GM13976 (cell line): ENCODE measurements at places on chromosomes 3 and 15.

GRCh38 chr3:5675319-5675718, 487.8 kb downstream of the EDEM1 start:
- DNase-seq: no peak

DNA sequence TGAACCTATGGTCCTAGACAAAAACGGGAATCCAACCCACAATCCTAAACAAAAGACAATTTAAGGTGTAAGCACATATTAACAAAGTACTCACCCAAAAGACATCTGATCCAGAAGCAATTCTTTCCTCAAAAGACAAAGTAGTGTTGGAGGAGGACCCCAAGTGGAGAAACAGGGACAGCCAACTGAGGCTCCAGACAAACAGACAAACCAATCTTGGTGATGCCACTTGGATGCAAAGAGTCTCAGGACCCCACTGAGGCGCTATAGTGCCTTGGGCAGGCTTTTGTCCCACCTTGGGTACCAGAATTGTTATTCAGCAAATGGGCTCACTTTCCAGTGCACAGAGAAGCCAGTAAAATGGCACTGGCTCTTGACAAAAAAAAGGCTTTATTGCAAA, 613.8 kb downstream of the DIPK2A start:
- no peak for DNase-seq

- no peak for DNase-seq
Observed at GRCh38 chr3:58082047-58082446, 73.8 kb downstream of the FLNB start.

GRCh38 chr3:157531301-157531660, 28.1 kb upstream of the VEPH1 start:
- no peak for DNase-seq

DNA sequence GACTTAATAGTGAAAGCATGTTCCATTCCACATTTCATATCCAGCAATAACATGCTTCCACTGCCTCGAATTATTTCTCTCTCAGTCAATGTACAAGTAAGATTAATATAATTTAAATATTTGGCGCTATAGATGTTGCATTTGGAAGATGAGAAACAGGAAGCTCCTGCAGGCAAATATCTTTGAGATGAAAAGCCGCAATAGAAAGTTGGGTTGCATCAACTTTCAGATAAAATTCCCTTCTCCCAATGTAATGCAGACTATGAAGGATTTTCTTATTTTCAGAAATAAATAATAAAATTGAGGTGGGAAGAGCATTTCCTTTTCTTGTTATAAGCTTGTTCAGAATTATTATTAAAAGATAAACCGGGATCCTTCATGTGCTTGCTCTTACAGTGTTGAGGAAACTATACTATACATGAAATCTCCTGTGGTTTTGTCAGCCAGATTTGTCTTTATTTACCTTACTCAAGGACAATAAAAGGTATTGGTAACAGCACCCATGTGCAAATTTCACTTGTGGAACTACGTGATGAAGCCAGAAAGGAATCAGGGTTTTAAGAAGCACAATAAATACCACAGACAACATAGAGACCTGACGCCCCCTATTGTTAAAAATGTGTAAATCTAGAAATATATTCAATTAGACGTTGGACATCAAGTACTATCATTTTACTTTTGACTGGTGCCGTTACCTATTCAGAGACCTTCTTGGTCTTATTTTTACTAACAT, 307.0 kb downstream of the ARPP21 start:
- peak; percentile 10 for DNase-seq

DNA sequence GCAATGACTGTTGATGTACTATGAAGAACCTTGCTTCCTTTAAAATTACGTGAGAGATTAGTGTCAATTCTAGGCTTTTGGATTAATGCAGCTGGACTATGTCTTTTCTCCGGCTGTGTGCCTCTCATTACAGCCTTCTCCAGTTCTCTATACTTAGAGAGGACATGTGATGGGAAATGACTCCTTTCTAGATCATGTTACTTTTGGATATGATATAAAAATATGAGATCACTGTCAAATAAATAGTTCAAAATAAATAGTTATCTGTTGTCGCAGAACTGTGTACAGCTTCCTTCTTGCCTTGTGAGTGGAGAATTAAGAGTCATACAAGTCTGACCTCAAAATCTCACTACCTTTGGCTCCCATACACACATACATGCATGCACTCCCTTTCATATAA, 592.4 kb downstream of the DIPK2A start:
- DNase-seq: no peak

DNA sequence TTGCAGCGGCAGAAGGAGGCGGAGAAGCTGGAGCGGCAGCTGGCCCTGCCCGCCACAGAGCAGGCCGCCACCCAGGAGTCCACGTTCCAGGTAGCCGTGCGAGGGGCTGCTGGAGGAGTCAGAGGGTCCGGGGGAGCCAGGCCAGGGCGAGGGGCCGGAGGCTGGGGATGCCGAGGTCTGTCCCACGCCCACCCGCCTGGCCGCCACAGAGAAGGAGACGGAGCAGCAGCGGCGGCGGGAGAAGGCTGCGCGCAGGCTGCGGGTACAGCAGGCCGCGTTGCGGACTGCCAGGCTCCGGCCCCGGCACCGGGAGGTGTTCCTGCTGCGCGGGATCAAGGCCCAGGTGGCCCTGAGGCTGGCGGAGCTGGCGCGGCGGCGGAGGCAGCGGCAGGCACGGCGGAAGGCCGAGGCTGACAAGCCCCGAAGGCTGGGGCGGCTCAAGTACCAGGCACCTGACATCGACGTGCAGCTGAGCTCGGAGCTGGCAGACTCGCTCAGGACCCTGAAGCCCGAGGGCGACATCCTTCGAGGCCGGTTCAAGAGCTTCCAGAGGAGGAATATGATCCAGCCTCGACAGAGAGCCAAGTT, 625.0 kb downstream of the MCTP2 start:
- DNase-seq: no peak

GRCh38 chr3:170010498-170010897, 27.3 kb upstream of the GPR160 start:
- no peak for DNase-seq

- DNase-seq: no peak
Observed at GRCh38 chr3:138374573-138375134, 26.3 kb downstream of the MRAS start.

DNA sequence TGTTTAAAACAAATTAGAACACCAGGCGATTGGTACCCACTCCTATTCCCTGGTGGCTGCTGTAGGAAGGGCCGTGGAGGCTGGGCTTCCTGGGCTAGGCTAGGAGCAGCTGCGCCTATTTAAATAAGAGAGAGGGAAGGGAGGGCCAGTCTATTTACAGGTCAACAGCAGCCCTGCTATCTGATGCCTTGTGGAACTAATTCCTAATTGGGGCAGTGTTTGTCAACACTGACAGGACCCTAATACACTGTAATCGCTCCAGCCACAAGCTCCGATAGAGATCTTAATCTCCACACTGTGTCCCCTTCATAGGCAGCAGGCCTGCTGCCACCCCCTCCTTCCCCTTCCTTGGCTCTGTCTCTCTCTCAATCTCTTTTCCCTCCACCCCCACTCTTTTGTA, 116.9 kb upstream of the SOX14 start:
- DNase-seq: no peak

DNA sequence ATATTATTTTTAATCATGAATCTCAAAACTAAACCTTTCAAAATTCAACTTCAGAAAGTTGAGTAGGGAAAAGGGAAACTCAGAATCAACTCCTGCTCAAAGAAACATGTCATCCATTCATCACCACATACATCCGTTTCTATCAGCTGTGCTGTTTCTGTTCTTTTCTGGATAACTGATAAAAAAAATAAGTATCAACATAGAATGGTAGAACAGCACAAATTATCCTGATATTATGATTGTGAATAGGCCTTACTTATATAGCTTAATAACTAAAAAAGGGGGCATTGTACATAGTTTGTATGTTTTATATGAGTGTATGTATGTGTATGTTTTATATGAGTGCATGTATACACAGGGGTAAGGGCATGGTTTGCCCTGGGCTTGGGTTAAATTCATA, 3.1 kb downstream of the TM4SF1 start:
- DNase-seq: no peak

DNA sequence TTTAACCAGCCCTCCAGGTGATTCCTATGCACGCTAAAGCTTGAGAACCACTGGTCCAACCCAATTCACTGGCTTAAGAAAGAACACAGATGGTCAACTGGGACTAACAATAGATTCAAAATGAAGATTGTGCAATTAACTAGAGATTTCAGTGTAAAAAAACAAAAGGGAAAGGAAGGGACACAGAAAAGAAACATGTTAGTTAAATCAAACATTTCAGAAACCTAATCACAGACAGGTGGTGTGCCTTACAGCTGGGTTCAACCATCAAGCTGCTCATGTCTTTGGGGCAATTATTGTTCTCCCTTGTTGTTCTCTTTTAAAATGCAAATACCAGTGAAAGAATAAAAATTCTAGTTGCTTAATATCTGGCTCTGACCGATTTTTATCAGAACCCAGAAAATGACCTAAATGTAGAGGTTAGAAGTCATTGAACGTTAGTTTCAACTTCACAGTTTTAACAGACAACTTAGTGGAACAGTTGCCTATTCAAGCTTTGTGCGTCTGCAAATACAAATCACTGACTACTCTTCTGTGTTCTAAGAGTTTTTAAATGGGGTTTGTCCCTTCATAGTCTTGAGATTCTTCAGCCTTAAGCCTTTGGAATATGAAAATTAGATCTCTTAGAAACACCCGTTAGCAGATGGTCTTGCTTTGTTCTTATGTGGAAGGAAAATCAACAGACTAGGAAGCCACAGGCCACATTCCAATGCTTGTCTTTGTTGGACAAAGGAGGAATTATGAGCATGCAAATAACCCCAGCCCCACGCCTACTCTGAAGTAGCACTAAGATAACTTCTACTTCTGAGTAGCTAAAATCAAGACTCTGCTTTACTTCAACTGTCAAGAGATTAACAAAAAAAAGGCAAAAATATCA, 223.4 kb downstream of the ATP8B4 start:
- DNase-seq: no peak

GRCh38 chr3:152279479-152279878, 10.8 kb downstream of the MBNL1 start:
- DNase-seq: no peak

- DNase-seq: no peak
Observed at GRCh38 chr3:113620091-113620490, 76.4 kb downstream of the USF3 start.

GRCh38 chr15:45606413-45606812, 19.2 kb downstream of the BLOC1S6 start:
- no peak for DNase-seq

GRCh38 chr3:21294768-21295167, 456.2 kb downstream of the ZNF385D start:
- no peak for DNase-seq

GRCh38 chr15:91224755-91225380, 124.8 kb downstream of the SV2B start:
- DNase-seq: peak; percentile 61

GRCh38 chr3:175070946-175071345, 211.8 kb downstream of the NAALADL2 start:
- DNase-seq: no peak

DNA sequence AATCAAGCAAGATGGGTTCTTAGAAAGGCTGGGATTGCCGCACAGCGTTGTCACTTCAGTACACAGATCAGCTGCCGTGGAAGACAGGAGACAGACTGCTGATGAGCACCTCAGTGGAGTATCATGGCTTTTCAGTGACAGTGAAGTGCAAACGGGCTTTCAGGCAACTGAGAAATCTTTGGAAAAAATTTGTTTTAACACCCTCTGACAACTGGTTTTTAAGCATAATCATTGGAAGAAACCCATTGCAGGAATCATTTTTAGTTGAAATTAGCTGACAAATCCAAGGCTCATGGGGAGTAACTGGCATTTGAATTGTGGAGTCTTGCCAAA, 418.8 kb downstream of the OTOL1 start:
- DNase-seq: no peak

DNA sequence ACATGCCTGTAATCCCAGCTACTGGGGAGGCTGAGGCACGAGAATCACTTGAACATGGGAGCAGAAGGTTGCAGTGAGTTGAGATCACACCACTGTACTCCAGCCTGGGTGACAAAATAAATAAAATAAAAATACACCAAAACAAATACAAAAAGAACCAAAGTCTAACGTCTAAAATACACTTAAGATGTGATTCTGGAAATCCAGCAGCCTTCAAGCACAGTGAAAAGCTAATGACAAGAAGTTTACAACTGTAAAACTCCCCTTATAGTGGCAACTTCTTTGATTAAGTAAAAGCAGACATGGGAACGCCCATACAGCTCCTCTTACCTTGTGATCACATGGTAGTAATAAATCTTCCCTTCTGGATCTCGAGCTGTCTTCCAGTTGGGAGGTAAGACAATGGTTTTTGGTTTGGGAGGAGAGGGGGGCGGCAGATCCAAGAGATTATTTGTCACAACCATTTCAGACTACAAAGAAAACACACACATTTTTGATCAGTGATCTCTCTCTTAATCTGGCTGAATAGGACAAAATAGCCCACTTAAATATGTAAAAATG, 62.8 kb downstream of the NBEAL2 start:
- no peak for DNase-seq

DNA sequence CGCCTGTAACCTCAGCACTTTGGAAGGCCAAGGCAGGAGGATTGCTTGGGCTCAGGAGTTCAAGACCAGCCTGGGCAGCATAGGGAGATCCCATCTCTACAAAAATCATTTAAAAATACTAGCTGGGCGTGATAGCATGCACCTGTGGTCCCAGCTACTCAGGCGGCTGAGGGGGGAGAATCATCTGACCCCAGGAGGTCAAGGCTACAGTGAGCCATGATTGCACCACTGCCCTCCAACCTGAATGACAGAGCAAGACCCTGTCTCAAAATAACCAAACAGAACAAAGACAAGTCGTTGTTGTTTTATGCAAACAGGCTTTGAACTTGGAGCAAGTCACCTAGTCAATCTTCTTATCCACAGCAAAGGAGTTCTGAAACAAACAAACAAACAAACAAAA, 82.0 kb upstream of the AKAP13 start:
- no peak for DNase-seq

DNA sequence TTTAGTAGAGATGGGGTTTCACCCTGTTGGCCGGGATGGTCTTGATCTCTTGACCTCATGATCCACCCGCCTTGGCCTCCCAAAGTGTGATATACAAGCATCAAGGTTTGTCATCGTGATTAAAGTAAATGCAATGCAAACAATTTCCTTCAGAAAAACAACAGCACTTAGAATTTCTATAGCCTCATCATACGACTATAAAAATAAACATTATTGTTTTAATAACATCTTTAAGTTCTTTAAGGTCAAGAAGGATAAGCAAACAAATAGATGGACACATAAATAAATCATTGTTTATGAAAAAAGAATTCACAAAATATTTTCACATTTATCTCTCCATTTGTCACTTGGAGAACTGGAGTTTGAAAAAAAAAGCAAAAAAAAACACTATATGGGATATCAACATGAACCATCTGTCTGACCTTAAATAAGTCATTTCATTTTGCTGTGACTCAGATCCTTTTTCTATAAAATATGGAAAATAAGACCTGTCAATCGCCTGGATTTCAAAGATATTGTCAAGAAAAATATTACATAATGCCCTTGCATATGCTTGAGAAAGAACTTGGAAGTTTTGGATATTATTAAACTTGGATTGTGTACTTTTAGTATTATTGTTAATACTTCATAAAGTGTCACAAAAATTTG, 642.0 kb upstream of the KCNMB2 start:
- no peak for DNase-seq

- DNase-seq: no peak
Observed at GRCh38 chr3:107939691-107940442, 151.0 kb downstream of the CD47 start.

- DNase-seq: no peak
Observed at GRCh38 chr15:96372554-96372953, 42.1 kb downstream of the NR2F2 start.
